NCI-H1048 (cell line): ENCODE measurements at places on chromosomes 6 and 20.

DNA sequence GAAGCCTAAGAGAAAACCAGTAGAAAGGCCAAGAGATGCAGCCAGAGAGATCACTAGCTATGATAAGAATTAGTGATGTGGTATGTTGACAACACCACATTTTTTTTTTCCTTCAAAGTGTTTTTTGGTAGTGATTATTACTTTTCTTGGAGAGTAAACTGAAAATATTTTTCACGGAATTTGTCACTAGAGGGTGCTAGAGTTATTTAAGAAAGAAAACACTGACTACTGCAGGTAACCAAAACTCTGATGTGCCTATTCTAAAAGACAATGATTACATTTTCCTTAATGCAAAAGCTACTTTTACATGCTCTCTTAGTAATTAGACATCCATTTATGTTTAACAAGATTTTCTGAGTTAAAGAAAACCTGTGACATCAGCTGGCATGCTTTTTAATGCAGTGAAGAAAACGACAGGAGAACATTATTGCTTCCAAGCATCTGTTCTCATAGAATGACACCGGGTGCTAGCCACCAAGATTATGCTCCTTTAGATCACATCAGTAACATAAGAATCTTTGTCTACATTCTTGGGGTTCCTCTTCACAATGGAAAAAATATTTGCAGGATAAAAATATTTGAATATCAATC lies 28.8 kb downstream of the RWDD2A start:
- DNase-seq: peak; percentile 2

GRCh38 chr6:4698901-4699659 lies 77.1 kb upstream of the CDYL start:
- DNase-seq: peak; percentile 30

DNA sequence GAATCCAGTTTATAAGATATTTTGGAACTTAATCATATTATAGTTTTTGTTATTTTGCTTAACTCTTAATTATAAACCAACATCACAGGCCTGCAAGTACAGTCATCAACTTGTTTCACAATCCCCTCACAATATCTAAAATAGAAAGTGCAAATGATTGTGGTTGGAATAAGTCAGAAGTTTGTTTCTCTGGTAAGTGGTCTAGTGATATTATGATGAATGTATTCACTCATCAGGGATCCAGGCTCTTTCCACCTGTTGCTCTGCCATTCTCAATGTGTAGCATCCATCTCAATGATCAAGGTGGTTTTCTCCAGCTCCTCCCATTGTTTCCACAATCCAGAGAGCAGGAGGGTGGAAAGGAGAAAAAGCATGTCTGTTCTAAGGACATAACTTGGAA lies 54.2 kb downstream of the OPN5 start:
- no peak for DNase-seq

GRCh38 chr6:118387921-118388701 lies 160.0 kb upstream of the PLN start:
- no peak for DNase-seq

GRCh38 chr6:41100871-41101287 lies 28.1 kb downstream of the NFYA start:
- no peak for DNase-seq

GRCh38 chr6:82185948-82186535 lies 61.5 kb downstream of the IBTK start:
- no peak for DNase-seq

GRCh38 chr20:38196592-38196991 lies 31.5 kb upstream of the TGM2 start:
- DNase-seq: no peak

DNA sequence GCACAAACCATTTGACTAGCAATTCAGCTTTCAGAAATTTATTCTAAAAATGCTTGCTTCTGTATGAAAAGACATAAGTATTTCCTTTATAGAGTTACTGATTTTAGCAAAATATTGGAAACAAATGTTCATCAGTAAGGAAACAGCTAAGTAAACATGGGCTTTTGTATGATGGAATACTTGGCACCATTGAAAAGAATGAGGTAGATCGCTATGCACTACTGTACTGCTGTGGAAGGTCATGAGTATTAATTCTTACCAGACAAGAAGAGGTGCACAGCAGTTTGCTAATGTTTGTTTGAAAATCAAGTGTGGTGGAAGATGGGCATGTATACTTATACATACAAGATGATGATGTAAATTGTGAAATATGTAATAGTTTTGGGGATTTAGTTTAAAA lies 73.0 kb downstream of the FARS2 start:
- DNase-seq: no peak

DNA sequence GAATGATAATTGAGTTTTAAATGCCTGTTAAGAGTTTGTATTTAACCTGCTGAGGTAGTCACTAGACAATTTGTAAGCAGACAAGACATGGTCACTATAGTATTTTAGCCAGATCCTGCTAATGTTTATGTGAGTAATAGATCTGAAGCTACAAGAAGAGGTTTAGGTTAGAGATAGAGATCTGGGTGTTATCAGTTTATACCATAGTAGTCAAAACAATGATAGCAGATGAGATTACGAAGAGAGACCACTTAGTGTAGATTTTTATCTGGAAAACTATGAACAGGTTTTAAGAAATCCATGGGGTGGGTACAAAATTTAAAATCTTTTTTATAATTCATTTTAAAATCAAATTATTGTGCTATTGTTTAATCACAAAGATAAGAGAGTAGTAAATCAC lies 47.5 kb downstream of the PHIP start:
- no peak for DNase-seq

- DNase-seq: no peak
Observed at GRCh38 chr6:4777394-4777935, 1.3 kb downstream of the CDYL start.

DNA sequence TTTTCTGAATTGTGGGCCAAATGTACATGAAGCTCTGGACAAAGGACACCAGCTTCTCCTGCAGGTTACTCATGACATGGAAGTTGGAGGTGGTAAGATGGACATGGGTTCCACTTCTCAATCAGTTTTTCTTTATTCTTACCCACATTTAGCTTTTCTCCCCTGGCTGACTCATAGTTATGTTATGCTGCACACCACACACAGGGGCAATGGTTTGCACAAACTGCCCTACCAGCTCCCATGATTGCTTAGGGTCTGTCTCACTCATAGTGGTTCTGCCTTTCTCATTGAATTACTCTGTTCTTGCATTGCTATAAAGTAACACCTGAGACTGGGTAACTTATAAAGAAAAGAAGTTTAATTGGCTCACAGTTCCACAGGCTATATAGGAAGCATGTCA lies 4.5 kb upstream of the CD109 start:
- no peak for DNase-seq

DNA sequence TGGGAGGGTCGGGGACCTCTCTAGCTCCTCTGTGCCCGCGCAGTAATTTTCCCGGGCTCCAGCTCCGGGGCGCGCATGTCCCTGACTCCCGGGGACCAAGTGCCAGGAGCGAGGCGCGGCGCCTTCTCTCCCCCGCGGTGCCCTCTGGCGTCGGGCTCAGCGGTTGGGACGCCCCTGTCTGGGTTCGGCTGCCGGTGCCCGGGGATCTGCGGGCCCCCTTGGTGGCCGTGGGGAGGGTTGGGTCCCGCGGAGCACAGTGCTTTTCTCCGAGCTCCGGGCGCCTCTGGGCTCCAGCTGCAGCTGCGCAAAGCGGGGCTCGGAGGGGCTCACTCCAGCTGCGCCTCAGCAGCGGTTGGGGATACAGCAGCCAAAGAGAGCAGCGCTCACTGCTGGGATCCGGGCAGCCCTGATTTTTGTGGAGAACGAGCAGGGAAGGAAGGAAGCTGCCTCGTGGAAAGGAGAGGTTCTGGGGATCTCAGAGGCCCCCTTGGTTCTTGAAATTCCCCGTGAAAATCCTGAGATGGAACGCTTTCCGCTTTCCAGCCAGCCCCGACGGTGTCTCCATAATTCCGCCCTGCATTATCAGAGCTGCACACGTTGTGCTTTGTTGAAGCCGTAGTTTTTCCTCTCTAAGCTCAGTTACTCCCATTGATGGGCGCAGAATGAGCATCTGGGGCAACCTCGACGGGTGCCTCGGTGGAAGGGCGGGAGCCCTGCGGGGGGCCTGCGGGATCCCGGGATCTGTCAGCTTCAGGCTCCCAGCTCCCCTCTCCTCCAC lies 861 bp downstream of the PPP1R14C start:
- no peak for DNase-seq

DNA sequence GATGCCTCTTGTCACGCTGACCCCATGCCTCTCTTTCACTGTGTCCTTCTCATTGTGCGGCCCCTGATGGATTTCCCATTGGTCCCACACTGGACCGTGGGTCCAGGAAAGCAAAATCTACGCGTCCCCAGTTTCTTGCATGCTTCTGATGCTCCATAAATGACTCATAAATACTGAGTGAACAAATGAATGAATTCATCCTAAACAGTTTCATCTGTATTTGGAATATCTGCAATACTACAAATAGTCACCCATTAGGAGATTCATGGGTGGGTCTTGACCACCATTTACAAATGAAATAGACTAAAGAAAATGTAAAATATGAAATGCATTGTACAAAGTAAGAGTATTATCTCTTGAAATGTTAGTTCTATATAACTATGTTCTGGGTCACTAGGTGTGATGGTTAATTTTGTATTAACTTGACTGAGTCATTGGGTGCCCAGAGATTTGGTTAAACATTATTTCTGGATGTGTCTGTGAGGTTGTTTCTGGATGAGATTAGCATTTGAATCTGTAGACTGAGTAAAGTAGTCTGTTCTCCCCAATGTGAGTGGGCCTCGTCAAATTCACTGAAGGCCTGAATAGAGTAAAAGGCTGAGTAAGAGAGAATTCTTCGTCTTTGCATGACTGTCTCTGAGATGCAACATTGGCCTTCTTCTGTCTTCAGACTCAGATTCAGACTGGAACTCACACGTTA lies 448.7 kb downstream of the PREX1 start:
- DNase-seq: no peak

- DNase-seq: no peak
Observed at GRCh38 chr6:52362443-52363227, 684 bp downstream of the PAQR8 start.

DNA sequence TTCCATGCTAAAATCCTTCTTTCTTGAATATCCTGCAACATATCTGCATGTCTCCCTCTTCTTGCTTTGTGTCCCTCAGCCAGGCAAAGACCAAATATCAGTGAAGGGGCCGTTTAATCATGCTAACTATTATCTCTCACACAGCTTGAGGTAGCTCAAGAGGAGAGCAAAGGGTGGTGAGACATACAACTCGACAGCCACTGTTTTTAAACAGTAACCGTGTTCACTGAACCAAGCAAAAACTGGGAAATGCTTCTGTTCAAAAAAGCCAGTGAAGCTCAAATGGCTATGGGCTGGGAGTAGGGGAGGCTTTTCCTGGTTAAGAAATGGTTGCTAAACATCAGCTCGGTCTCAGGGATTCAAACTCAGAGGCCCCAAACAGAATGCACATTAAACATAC lies 83.4 kb downstream of the MAP7 start:
- no peak for DNase-seq

- DNase-seq: no peak
Observed at GRCh38 chr6:117495869-117496268, 13.4 kb downstream of the DCBLD1 start.

- no peak for DNase-seq
Observed at GRCh38 chr20:2833761-2834160, 6.7 kb downstream of the PCED1A start.

DNA sequence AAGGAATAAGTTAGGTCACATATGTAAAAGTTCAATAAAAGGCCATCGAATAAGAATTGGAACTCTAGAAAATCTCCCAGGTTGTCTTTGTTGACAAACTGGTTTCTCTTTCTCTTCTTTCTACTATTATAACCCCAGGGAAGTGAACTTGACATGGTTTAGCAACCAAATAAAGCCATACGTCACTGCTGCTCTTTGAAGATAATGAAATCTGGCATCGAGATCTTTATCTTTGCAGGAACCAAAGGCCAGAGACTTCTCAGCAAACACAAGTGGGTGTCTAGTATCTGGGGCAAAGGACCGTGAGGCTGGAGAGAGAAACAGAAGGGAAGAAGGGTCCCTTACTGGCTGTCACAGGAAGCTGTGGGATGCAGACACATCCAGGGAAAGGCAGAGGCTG lies 286.7 kb upstream of the CDYL start:
- DNase-seq: no peak

DNA sequence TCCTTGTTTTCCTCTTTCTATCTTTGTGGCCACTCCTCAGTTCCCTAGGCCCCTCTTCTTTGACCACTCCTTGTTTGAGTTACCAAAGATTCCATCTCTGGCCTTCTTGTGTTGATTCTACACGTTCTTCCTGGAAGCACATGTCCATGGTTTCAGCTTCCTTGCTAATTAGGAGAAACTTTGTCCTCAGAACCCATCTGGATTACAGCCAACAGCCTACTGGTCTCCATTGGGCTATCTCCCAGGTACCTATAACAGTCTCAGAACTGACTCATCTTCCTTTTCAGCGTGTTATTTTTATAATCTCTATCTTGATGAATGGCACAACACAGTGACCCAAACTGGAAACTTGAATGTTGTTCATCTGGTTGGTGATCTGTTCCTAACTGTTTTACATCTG lies 17.5 kb downstream of the PTPRA start:
- DNase-seq: no peak

DNA sequence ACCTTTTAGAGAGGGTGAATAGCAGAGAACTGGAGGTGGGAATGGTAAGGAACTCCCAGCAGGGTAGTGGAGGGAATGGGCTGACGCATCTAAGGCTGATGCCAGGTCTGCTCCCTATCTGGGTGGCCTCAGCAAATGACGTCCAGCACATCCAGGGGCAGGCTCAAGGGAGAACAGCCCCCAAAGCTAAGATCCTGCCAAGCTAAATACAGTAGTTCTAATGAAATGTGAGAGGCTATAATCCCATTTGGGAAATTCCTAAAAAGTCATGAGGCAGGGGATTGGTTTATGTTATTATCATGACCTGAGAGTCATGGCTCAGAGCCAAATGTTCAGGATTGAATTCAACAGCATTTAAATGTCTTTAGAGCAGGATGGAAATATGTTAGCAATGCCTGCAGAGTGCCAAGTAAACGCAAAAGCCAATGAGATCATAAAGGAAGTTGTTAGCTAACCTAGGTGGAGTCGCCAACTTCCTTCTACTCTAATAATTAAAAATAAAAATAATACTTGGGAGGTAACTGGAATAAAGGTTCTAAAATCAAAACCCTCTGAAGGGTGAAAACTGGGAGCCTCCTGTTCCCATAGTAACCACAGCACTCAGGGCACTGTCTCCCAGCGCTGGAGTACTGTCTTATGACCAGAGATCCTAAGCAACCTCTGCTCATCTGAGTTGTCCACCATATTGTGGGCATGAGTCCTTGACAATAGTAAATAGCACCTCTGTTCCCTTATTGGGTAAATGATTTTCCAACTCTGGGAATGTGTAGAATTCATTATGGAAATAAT lies 34.8 kb downstream of the IYD start:
- DNase-seq: peak; percentile 60

DNA sequence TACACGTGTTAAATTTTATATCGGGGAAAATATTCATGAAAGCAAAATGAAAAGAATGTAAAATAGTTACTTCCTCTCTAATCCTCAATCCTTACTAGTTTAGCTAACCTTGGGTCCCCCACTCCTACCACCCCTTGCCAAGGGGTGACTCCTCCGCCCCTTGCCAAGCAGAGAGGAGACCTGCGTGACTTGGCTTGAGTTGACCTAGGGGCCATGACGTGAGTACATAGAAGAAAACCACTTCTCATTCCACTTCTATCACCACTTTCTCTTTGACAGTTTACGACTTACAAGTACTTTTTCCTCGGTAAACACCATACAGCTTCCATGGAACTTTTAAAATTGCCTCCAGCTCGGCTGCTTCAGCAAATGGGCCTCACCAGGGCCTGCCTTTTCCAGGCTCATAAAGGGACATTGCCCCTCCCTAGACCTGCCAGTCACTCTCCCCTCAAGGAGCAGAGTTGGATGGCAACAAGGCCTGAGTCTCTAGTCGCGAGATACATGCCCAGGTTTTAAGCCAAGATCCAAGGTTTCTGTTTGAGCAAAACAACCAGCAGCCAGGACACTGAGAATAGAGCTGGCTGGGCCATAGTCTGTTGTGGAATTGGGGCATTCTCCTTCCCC lies 29.9 kb downstream of the SDCBP2 start:
- DNase-seq: no peak
